ENCODE measurements at places on chromosomes 3 and 15.

DNA sequence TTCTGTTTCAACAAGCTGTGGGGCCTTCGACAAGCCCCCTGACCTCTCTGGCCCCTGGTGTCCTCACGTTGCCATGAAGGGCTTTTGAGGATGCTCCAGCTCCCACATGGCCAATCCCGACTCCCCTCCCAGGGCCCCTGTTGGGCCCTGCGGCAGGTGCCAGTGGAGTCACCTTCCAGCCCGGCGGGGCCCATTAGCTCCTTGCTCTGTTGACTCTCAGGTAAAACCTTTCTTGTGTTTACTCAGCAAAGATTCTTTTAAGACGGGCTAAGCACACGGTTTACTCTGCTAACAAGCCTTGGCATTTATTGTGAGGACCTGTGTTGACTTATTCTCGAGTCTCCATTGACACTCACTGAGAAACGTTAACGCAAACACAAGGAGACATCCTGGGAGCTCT lies 15.0 kb downstream of the RPLP1 start:
- no peak for DNase-seq

DNA sequence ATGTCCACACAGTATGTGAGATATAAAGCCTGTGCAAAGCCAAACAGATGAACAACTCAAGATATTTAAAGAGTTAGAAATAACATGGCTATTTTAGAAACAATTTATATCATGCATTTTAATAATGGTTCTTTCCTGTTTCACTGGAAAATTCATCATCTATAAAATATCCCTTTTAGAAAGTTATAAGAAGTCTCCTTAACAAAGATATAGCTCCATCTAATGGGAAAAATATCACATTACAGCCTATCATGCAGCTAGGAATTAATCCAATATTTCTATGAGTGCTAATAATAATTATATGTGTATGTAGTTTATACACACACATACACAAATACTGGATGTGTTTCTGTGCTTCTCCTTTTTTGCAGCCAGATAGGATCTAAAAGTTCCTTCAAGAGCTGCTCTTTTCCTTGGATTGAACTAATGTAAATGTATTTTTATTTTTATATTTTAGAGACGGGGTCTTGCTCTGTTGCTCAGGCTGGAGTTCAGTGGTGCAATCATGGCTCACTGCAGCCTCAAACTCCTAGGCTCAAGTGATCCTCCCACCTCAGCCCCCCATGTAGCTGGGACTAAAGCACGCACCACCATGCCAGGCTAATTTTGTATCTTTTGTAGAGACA lies 21.6 kb downstream of the RPL22L1 start:
- DNase-seq, result no peak

DNA sequence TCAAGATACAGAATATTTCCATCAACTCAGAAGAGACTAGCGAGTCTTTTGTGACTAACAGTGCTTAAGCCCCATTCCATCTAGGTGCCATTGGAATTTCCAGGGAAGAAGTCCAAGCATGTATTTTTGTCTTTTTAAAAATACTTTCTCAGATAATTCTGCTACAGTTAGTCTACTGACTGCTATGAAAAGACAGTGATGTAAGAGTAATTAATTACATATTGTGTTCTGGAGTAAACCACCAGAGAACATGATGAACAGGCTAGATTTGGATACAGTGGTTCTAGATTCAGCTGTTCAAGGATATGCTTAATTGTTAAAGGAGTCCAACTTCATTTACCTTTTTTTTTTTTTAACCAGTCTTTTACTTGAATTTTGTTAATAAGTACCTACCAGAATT lies 34.8 kb upstream of the PAK6 start:
- DNase-seq, result no peak

DNA sequence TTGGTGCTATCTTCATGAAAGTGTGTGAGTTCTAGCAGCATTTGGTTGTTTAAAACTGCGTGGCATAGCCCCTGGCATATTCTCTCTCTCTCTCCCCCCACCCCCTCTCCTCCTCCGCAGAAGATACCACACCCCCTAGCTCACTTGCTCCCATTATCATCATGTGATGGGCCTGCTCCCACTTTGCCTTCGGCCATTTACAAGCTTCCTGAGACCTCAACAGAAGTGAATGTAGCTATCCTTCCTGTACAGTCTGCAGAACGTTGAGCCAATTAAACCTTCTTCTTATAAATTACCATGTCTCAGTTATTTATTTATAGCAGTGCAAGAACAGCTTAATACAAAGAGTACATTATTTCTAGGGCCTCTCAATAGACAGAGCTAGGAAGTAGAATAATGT lies 1032.5 kb upstream of the CADM2 start:
- no peak for DNase-seq

GRCh38 chr15:42182328-42182886 lies 25.7 kb downstream of the VPS39 start:
- no peak for DNase-seq

- DNase-seq, result no peak
These were observed 5.1 kb downstream of the PPP1R2 start for GRCh38 chr3:195537995-195538394.

DNA sequence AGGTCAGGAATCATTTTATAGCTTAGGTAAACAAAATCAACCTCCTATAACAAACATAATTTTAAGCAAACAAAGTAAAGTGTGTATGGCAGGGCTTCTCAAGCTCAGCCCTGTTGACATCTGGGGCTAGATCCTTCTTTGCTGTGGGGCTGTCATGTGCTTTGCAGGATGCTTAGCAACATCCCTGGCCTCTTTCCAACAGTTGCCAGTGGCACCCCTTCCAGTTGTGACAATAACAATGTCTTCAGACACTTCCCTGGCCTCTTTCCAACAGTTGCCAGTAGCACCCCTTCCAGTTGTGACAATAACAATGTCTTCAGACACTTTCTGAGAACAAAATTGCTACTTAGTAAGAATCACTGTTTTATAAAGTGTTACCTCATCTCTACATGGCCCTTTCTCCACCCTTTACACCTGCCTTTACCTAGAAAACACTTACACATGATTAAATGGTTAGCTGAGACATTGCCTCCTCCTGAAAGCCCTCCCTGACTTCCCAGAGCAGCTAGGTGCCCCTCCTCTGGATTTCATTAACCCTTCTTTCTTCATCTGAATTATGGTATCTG lies 194.0 kb upstream of the LMCD1 start:
- DNase-seq, result no peak

DNA sequence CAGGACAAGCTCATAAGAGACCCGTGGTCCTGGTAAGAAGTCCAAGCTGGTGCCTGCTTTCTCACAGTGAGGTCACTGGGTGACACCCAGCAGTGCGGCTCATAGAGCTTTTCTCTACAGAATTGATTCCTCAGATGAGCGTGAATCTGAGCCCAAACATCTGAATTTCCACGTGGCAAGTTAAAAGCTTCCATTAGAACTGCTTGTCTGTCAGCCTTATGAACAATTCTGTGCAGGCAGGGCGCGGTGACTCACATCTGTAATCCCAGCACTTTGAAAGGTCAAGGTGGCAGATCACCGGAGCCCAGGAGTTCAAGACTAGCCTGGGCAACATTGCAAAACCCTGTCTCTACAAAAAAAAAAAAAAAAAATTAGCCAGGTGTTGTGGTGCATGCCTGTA lies 113.1 kb upstream of the ABHD17C start:
- DNase-seq, result no peak
